Fibroblast of skin of left biceps (primary cell): ENCODE measurements at places on chromosomes 4 and X.
A peak's percentile ranks its signal among the peaks of the same experiment; 100 is the strongest.

DNA sequence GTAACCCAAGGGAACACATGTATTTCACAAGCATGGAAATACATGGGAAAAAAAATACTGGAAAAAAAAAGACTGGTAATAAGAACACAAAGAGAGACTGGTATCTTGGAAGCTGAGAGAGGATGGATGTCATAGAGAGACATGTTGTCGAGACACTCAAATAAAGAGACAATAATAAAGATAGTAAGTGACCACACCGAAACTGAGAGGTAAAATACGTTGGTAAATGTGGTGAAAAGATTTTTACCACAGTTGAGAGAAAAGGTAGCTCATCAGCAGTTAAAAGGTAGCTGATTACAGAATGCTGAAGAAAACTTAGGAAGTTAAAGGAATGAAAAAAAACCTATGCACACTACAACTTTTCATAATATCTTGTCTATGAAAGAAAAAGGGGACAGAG is 81.1 kb downstream of the ARAP2 start:
- no peak for DNase-seq

DNA sequence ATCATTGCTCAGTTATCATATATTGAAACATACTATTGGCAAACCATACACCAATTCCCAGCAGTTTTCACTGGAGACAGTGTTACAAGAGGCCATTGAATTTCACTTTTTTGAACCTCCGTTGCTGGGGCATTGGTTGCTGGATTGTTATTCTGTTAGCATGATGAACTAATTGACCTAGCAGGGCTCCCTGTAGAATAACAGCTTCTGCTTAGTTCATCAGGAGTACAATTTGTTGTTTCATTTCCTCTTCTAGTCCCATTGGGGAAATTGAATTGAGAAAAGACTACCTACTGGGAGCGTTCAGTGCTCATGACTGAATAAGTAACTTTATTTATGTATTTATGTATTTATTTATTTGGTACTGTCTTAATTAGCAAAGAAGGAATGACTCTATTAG is 151.6 kb downstream of the SLIT2 start:
- no peak for DNase-seq

DNA sequence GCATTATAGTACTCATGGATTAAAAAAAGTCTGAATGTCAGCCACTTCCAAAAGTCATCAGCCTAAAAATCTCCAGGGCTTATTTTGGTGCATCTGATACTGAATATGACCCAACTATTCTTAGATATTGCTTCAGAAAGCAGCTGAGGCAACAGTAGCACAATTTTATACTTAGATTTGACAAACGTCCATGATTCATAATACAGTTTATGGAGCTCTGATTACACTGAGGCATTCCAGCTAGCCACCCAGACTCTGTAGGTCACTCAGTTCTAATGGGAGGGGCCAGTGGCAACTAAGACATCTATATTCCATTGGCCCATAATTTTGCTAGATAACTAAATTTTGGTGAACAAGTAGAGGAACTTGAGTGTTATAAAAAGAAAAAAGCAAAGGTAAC is 10.3 kb downstream of the SPATA4 start:
- peak; percentile 67 for DNase-seq

GRCh38 chrX:121258545-121258944 is 211.1 kb downstream of the GLUD2 start:
- no peak for DNase-seq

- no peak for DNase-seq
These were observed 379.6 kb downstream of the ARHGAP24 start for GRCh38 chr4:85854546-85854945.

DNA sequence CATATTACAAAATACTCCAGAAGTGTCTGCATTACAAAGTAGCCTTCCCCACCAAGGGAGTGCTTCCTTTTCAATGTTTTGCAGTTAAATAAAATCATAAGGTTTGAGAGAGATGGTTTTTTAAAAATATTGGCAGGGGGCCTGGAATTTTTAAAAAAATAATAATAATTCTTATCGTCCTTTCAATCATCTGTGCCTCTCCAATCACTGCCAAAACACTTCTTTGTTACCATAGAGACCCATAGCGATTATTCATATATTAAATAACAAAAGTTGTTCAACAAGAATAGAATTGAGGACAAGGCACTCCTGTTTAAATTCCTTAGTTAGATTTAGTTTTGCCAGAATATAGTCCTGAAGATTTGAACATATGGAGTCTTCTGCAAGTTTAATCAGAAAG is 203.1 kb downstream of the FAT4 start:
- no peak for DNase-seq

GRCh38 chrX:2408856-2409255 is 91.9 kb downstream of the DHRSX start:
- DNase-seq: no peak

DNA sequence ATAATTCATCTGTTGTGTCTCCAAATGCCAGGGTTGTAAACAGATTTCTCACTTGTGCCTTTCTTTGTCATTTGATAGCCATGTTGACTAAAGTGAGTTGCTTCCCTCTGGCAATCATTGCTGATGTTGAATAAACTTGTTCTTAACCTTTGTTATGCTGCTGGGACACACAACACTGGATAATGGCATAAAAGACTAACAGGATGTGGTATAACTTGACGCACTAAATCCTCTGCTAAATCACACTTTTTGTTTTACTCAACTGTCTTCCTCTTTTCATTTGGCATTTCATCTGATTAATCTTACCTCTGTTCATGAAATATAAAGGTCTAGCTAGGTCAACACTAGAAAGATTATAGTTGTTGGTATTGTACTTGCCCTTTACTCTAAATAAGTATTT is 17.6 kb upstream of the CXCL5 start:
- no peak for DNase-seq

DNA sequence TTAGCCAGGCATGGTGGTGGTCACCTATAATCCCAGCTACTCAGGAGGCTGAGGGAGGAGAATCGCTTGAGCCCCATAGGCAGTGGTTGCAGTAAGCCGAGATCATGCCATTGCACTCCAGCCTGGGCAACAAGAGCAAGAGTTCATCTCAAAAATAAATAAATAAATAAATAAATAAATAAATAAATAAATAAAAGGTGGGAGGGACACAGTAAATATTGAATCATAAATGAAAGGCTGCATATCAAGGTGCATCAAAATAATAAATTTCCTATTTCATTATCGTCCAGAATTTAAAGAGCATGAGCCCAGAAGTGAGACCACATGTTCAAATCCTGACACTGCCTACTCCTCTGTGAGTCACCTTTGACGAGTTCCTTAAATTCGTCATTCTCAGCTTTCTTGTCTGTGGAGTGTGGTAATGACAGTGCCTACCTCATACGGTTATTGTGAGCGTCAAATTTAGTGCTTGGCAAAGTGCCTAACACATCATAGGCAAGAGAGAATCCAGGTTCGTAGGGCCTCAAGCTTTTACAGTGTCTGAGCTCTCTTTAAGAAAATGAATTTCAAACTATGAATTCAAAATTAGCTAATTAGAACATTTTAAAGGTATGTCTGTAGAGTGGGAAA is 49.9 kb downstream of the IL15 start:
- DNase-seq: no peak

GRCh38 chrX:109346491-109346890 is 135.4 kb downstream of the GUCY2F start:
- no peak for DNase-seq

DNA sequence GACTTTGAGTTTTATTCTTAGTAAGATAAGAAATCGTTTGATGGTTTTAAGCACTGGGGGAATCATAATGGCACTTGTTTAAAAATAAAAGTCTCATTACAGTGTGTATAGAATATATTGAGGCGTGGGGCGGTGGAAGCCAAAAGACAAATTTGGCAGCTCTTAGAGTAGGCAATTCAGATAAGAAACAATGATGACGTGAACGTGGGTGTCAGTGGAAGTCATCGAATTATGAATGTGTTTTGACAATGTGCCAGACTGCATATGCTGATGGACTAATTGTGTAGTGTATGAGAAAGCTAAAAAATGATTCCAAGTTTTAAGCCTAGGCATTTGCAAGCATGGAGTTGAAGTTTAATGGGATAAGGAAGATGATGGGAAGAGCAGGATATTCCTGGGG is 35.8 kb downstream of the SPANXD start:
- DNase-seq: no peak

GRCh38 chr4:150501009-150501727 is 80.8 kb upstream of the MAB21L2 start:
- DNase-seq: peak; percentile 78

- peak; percentile 5 for DNase-seq
These were observed 132.4 kb downstream of the MAGEC1 start for GRCh38 chrX:142036116-142036515.

DNA sequence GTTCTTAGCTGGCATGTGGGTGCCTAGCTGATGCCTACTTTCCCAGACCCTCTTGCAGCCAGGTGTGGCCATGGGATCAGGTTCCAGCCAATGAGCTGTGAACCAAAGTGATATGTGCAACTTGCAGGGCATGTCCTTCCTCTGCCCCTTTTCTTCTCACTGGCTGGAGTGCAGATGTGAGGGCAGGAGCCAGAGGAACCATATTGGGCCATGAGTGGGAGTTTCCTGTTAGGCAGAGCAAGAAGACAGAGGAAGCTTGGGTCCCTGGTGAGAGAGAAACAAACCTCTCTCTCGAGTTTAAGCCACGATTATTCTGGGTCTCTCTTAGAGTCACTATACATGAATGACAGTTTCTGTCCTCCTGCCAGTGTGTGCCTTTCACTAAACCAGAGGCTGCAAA is 120.4 kb upstream of the STX18 start:
- DNase-seq: no peak

DNA sequence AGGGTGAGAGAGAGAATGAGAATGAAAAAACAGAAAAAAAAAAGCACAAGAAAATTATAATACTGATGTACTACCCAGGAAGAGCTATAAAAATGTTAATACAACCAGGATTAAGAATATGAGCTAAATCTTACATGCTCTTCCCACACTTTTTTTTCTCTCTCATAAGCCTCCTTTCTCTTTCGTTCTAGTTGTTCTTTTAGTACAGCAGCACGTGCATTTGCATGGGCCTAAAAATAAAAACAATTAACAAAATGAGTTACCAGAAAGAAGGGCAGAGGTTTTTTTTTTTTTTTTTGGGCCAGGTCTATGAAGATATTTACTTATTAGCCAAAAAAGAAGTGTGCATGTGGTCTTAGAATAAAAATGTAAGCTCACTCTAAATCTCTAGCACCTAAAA is 105.5 kb downstream of the NEK1 start:
- DNase-seq: no peak

- DNase-seq: no peak
These were observed 90.3 kb downstream of the ATOH1 start for GRCh38 chr4:93918856-93919255.

GRCh38 chrX:40539214-40540142 is 41.3 kb upstream of the ATP6AP2 start:
- DNase-seq: peak; percentile 15

- DNase-seq: no peak
These were observed 66.0 kb upstream of the GEMIN8 start for GRCh38 chrX:14095702-14096101.

- peak; percentile 4 for DNase-seq
These were observed 922.0 kb upstream of the PABPC4L start for GRCh38 chr4:135123632-135124031.

- no peak for DNase-seq
These were observed 43.9 kb downstream of the GABRB1 start for GRCh38 chr4:47075262-47075661.

- no peak for DNase-seq
These were observed 113.2 kb downstream of the USP9X start for GRCh38 chrX:41198410-41198809.

GRCh38 chr4:41628936-41629335 is 91.0 kb downstream of the LIMCH1 start:
- DNase-seq: no peak

DNA sequence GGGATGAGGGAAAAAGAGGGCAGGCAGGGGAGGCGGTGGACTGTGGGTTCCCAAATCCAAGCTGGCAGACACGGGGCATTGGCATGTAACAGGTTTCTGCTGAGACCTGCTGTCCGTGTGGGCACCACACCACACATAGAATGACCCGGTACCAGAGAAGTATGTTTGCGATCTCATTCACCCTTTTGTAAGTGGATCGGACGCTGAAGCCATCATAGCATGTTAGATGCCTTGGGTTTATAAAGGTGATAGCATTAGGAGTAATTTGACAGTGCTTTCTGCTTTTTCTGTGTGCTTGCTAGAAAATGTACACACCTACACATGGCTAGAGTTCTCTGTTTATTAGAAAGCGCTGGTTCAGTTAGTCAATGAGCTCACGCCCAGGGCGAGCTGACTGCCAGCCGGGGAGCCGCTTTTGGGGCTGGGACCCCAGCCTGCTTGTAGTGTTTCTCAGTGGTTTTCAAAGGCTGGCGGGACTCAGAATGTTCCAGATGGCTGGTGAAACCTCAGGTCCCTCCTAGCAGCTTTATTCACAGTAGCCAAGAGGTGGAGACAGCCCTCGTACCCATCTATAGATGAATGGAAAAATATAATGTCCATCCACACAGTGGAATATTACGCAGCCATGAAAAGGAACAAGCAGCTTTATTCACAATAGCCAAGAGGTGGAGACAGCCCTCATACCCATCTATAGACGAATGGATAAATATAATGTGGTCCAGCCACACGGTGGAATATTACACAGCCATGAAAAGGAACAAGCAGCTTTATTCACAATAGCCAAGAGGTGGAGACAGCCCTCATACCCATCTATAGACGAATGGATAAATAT is 579 bp downstream of the IL3RA start:
- DNase-seq: no peak

GRCh38 chr4:163165217-163166017 is 1.3 kb downstream of the NAF1 start:
- DNase-seq: no peak

- no peak for DNase-seq
These were observed 41.1 kb downstream of the CBLL2 start for GRCh38 chrX:22313766-22314165.

- DNase-seq: no peak
These were observed 200.2 kb downstream of the CLCN4 start for GRCh38 chrX:10356979-10357378.

GRCh38 chr4:87838205-87838604 is 5.4 kb downstream of the MEPE start:
- no peak for DNase-seq

DNA sequence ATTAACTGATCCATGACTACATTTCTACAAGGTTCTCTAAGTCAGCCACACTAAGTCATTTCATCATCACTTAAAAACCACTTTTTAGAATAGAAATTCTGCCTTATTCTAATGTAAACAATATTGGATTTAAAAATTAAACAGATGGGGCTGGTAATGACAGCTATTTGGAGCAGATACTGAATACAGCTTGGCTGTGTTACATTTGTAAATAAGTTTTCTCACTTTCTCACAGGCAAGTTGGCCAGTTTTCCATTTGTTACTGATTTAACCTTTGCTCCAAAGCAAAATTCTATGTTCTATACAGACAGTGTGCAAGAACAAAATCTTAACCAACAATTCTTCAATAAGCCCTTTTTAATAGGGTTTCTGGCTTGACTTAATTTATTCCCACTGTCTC is 370.7 kb downstream of the GRIA2 start:
- no peak for DNase-seq
